ENCODE measurements at places on chromosomes 2 and 18.

GRCh38 chr18:5285326-5285725 is 10.2 kb downstream of the ZBTB14 start:
- no peak for DNase-seq

- no peak for DNase-seq
Observed at GRCh38 chr2:228949831-228950230, 321.3 kb downstream of the PID1 start.

- DNase-seq = no peak
Observed at GRCh38 chr2:20229322-20230113, 4.6 kb upstream of the SDC1 start.

GRCh38 chr2:63790491-63790890 is 51.2 kb upstream of the UGP2 start:
- no peak for DNase-seq

DNA sequence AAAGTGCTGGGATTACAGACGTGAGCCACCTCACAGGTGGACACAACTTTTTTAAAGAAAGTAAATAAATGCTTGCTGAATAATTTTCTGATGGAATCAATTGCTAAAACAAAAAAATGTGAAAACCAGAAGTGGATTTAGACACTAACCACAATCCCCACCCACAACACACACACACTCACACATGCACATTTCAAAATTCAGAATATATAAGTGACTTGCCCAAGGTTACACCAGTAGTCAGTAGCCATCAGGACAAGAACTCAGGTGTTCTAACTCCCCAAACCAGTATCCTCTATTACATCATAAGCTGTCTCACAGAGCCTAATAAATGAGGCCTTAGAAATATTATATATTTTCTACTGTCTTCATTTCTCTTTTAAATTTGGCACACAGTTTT is 1923.6 kb upstream of the PIK3C3 start:
- no peak for DNase-seq

GRCh38 chr2:165450156-165450555 is 19.3 kb upstream of the CSRNP3 start:
- DNase-seq = no peak

DNA sequence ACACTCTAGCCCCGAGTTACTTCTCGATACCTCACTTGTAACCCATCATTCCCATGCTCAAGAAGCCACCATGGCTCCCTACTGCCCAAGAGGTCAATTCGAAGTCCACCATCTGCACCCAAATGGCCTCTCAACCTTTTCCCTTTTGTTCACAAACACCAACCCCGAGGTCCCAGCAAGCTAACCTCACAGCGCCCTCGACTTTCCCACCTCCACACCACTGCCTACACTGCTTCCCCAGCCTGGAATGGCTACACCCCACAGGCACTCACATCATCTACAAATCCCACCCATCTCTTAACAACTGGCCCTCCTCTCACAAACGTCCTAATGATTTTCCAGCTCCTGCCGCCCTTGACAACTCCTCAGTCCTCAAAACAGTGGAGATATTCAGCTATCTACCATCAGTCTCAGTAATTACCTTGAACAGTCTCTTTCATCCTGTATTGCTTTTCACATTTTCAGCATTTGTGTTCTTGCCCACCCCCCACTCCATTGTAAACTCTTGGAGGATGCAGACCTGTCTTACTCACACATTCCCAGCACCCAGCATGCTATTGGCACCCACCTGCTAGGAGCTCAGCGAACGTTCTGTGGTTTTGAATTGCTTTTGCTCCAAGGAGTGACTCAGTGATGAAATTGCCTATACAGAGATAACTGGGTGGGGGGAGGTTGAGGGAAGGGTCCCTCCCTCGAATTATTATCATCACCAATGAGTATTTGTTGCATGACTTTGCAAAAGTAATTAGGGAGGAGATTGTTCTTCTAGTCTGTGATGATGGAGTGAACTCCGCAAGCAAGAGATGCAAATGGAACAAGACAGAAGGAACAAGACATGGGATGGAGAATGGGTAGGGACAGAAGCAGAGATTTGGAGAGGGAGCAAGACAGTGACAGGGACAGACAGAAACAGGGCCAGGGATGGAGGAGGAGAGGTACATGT is 106.8 kb downstream of the CYP26B1 start:
- no peak for DNase-seq

DNA sequence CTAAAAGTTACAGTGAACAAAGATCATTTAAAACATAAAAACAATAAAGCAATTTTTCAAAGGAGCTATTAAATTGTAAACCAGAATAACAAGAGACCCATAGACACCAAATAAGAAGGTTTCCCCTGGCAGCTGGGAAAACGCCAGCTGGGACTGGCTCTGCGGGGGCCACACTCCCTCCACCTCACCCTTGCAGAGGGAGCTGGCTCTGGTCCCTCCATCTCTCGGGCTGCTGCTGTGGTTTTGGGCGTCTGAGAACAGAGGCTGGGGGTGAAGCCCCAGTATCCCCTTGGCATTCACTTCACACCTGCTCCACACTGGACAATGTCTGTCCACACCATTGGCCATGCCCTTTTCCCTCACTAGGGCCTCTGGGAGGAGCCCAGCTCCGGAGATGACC is 62.1 kb upstream of the OTOS start:
- DNase-seq = no peak

- DNase-seq = no peak
Observed at GRCh38 chr18:42113529-42114191, 158.6 kb downstream of the PIK3C3 start.

DNA sequence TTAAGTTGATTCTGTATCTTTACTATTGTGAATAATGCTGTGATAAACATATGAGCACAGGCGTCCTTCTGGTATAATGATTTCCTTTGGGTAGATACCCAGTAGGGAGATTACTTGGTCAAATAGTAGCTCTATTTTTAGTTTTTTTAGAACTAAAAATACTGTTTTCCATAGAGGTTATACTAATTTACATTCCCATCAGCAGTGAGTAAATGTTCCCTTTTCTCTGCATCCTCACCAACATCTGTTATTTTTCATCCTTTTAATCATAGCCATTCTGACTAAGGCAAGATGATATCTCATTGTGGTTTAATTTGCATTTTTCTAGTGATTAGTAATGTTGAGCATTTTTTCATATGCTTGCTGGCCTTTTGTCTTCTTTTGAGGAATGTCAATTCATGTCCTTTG is 35.1 kb downstream of the PMS1 start:
- DNase-seq = no peak

GRCh38 chr18:43277164-43277600 is at the start of gene SYT4:
TSS of gene SYT4 (minus strand) at chr18:43277490. CDS start at chr18:43277281, 209 bp downstream.
- DNase-seq = no peak

DNA sequence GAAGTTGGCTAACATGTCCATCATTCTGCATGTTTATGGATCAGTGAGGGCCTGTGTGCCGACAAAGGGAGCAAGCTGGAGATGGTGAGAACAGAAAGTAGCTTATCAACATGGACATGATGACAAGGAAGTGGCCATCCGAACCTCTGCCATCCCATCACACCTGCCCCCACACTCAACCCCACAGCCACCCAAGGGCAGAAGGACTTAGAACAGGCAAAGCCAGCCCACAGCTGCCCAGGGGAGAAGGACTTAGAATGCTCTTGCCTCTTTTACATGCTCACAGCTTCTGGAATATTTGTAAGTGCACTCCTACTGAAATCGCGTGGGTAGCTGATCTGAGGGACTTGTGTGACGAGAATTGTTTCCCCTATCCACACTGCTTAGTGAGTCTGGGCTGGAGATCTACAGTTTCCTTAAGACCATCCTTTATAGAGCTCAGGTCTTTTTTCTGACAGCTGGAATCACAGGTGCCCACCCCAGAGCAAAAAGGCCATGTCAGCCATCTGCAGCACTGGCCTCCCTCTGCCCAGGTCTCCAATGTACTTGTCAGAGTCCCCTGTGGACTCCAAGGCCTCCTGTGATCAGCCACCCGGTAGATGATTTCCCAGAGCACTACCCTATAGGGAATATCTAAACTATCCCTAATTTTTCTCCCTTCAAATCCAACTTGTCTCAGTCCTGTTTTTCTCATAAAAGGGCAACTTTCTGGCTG is 154.1 kb downstream of the SMAD7 start:
- peak; percentile 22 for DNase-seq

GRCh38 chr2:123656590-123656989 is 368.5 kb upstream of the CNTNAP5 start:
- no peak for DNase-seq

- peak; percentile 73 for DNase-seq
Observed at GRCh38 chr2:219783359-219783975, 156.0 kb downstream of the SLC4A3 start.

DNA sequence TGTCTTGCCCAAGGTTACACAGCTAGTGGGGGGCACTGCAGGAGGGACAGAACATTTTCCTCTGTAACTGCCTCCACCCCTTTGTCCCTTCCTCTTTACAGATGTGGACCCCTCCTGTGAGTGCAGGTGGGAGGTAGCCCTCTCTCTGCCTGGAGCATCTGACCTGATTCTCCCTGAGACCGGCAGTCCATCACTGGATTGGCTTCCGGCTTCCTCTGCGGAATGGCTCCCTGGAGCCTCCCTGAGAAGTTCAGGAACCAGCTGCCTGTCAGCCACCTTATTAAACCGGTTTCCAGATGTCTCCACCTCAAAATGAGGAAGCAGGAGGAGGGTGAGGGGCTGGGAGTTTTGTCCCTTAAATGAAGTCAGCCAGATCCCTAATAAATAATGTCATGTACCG is 67.3 kb upstream of the TNP1 start:
- no peak for DNase-seq

GRCh38 chr18:79355433-79356335 is 40.0 kb upstream of the NFATC1 start:
- DNase-seq = no peak

- DNase-seq = no peak
Observed at GRCh38 chr2:1305342-1306013, 107.8 kb upstream of the TPO start.

GRCh38 chr2:168158586-168158985 is 88.8 kb downstream of the STK39 start:
- DNase-seq = no peak

DNA sequence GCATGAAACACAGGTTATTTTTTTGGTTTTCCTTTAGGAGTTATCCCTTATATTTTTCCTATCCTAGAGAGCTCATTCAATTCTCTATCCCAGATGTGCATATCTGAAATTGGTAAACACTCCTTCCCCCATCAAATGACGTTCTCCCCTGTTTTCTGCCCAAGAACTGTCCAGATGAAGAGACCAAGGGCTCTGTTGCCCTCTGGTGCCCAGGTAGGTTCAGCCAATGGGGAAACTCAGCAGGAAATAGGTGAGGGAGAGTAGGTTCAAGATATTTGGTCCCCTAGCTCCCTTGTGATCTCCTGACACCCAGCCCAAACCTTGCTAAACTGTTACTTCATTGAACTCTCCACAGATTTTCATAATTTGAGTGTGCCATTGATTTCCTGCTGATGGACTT is 14.1 kb upstream of the INO80C start:
- DNase-seq = no peak

DNA sequence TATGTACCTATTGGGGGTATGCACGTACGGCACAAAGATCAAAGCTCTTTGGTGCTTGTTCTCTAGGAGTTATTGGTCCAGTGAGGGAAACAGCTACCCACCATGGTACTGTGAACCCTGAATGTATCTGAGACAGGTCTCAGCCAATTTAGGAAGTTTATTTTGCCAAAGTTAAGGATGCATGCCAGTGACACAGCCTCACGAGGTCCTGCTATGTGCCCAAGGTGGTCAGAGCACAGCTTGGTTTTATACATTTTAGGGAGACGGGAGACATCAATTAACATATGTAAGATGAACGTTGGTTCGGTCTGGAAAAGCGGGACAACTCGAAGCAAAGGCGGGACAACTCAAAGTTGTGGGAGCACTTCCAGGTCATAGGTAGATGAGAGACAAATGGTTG is 75.8 kb downstream of the SOWAHC start:
- no peak for DNase-seq

DNA sequence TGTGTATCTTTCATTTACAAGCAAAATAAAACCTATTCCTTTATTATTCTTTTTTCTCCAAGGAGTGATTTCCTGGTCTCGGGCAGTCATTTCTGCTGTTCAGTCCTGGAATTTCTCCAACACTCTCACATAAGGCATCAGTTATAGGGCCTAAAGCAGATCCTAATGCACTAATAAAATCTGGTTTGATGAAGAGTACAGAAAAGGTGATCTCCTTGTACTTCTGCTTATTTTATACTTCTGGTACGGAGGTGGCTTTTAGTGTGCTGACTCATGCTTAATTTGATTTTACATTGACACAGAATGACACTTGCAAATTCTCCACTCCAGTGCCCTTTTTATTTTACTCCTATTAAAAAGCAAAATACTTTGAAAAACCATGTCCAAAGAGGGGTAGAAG is 157.4 kb downstream of the DOK6 start:
- no peak for DNase-seq

DNA sequence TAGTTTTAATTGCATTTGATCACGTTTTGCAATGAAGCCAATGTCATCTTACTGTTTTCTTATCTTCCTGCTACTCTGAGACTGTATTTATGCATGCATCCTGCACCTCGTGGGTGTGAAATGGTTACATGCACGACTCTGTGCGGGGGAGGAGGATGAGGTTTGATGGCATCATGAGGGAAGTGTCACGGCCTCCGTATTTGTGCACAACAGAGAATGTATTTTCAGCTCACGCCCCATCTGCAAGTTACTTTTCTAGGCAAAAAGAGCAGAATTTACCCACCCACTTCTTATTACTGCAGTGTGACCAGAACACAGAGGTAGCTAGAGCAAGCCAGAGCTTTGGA is 145.1 kb downstream of the TDRD15 start:
- DNase-seq = no peak

DNA sequence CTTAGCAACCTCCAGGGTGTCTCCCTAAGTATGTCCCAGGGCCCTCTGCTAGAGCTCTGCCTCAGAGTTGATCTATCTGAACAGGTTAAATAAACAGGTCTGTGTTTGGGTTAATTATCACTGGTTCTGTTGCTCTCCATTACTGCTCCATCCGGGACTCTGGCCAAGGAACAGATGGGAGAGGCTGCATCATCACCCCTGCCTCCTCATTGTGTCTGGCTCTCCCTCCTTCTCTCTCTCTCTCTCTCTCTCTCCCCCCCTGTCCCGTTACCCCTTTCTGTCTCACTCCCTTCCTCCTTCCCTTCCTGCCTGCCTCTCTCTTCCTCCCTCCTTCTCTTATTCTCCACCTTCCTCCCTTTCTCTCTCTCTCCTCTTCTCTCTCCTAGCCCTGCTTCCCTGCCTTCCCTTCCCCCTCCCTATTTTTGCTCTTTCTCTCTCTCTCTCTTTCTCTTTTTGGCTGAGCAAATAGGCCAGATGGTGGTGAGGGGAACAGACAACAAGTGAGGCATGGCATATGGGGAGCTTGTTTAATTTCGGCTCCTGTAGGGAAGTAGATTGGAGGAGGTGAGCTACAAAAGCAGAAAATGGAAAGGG is 62.1 kb downstream of the SETBP1 start:
- peak; percentile 77 for DNase-seq

GRCh38 chr18:66560094-66560493 is 43.8 kb downstream of the CDH19 start:
- DNase-seq = no peak
